ENCODE measurements at places on chromosomes 16 and 17.
A peak's percentile ranks its signal among the peaks of the same experiment; 100 is the strongest.

DNA sequence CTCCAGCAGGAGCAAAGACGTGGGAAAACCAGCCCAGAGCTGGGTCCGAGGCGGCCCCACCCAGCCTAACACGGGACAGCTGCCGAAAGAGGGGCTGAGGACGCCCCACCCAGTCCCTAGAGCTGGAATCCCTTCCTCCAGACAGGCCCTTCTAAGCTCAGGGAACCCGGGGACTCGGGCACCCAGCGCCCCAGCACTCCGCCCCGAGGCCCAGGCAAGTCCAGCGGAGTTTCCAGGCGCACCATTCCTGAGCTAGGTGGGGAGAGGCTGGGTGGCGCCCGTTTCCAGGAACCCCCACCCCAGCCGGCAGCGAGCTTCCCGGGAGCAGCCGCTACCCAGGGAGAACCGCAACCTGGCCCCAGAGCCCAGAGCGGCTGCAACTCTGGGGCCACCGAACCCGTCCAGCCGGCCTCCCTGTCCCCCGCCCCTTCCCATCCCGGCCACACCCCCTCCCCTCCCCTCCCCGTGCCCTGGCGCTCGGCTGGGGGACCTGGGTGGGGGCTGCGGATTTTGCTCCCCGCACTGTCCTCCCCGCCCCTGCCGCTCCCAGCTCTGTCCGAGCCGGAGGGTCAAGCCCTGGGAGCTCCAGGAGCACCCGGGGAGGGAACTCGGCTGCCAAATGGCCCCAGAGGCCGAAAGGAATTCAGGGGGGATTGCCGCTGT, 536 bp downstream of the TMC6 start:
- no peak for DNase-seq

DNA sequence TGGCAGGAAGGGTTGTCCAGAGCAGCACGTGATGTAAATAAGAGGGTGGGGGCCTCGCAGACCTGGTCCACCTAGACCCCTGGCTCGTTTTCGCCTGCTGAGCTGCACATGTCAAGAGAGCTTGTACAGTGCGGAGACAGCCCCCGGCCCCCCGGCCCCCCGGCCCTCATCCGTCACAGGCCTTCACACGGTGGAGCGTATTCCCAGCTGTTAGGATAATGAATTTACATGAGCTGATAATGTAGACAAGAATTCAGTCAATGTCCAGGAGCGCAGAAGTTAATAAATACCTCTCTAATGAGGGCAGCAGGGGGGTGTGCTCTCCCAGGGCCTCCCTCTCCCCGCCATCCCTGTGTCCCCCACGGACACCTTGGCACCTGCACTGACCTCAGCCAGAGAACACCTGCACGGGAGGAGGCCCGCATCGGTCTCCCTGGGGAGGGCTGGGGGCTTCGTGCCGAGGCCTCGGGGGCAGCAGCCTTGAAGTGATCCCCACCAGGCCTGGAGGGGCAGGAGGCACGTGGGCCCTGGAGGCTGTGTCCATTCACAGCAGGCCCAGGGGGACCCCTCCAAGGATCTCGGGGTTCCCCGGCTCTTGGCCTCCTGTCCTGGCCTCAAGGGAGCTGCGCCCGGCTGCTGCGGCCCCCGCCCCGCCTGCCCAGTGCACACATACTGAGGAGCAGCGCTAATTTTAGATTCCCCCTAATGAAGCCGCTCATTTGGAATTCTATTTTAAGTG, 14.6 kb downstream of the GSE1 start:
- DNase-seq, result no peak

DNA sequence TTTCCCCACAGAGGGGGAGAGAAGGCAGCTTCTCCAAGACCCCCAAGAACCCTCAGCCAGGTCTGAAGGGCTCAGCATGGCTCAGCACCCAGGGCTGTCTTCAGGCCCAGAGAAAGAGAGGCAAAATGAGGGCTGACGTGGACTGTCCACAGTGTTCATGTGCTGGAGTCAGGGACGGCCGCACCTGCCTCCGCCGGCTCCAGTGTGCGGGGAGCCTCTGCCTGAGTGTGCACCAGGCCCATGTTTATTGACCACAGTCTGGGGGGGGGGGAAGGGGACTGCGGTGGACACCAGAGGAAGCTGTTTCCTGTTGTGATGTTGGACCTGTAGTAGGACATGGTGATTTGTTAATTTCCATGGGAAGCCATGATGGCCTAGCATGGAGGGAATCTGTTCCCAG, 6.9 kb downstream of the MRM1 start:
- no peak for DNase-seq

DNA sequence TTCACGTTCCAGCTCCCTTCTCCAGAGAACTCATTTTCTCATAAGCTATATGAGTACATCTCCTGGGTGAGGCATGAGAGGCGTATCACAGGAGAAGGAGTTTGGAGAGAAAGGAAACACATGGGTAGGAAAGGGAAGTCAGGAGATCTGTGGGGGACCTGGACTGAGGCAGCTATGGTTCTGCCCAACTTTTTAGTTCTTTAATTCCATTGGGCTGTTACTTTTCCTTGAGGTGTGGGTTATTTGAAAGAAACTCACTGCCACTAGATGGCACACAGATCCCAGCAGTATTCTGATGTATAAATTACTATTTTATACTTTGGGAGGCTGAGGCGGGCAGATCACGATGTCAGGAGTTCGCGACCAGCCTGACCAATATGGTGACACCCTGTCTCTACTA, 63.6 kb downstream of the NUP93 start:
- no peak for DNase-seq

- no peak for DNase-seq
Observed at GRCh38 chr17:39973496-39973895, 7.1 kb upstream of the PSMD3 start.

- no peak for DNase-seq
Observed at GRCh38 chr17:10875984-10876555, 38.2 kb upstream of the PIRT start.

DNA sequence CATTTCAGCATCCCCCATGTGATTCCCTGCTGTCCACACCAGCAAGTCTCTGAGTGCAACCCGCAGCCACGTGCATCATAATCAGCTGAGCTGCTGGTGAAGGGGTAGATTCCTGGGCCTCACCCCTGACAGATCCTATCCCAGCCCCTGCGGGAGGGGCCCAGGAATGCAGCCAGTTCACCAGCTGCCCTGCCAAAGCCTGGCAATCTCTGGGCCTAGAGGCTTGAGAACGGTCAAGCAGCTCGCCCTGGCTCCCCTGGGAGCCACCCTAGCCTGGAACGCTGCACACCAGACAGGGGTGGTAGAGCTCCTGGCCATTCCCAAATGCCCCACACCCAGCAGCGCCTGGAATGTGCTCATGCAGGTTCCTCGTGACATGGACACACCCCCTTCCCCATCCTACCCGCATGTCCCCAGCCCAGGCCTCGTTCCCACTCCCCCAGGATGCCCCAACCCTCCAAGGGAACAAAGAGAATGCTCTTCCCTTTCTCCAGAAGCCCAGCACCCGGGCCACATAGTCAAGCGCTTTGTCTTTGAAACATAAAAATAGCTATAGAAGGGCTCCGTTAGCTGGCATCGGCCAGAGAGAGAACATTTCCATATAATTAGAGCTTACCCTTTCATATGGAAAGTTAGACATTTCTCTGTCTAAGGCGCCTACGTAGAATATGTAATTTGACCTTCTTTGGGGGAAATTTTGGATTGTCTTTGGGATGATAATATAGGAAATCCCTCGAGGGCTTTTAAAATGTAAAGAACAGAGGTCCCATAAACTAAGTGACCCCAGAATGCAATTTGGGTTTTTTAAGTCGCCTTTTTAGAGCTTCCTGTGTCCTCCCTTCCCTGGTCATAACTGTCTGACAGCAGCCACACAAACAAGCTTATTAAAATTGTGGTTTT, 3.4 kb downstream of the CEP295NL start:
- no peak for DNase-seq

- DNase-seq, result no peak
Observed at GRCh38 chr17:68750208-68750562, 149.0 kb upstream of the FAM20A start.

DNA sequence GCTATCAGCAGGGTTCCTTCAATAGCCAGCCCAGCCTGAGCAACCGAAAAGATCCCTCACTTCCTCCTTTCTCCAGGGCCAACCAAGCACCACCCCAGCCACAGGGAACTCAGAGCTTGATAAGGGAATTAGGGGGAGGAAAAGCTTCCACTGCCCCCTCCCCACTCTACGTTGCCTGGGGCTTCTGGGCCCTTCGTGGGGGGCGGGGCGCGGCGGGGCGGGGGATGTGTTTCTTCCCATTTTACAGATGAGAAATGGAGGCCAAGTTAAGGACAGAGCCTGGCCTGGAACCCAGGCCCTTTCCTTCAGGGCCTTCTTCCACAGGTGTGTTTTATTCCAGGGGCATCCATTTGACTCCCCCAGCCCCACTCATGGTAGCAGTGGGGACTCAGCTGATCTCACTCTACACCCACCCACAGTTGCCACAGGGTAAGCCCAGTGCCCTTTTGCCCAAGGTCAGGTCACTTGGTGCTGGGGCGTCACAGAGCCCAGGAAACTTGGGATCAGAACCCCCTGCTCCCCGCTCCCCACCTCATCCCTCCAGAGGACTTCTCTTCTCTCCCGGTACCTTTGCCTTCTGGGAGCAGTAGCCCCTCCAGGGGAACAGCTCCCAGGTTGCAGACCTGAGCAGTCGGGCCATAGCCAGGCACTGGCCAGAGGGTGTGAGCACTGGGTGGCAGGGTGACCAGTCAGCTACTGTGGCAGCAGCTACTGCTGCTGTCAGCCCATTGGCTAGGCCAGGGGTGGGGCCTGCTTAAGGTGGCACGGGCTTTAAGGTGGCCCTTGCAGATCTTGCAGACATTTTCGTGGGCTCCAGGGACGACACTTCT, at the start of gene LDHD:
Gene LDHD, minus strand, starts transcription at position 700 of the 830 bp plus-strand sequence. Its CDS starts 60 bp downstream, at position 640.
- no peak for DNase-seq

GRCh38 chr17:77061669-77062068, 79.1 kb upstream of the SEC14L1 start:
- DNase-seq, result no peak

GRCh38 chr16:19119564-19119963, 5.8 kb downstream of the ITPRIPL2 start:
- DNase-seq, result no peak

- DNase-seq, result no peak
Observed at GRCh38 chr17:78952706-78953105, 27.0 kb downstream of the LGALS3BP start.

DNA sequence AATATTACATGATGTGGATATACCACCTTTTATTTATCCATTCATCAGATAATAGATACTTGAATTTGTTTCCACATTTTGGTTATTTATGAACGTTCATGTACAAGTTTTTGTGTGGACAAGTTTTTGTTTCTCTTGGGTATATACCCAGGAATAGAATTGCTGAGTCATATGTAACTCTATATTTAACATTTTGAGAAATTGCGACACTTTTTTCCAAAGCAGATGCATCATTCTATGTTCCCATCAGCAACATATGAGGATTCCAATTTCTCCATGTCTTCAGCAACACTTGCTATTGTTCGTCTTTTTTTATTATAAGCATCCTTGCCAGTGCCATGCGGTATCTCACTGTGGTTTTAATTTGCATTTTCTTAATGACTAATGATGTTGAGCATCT, 93.9 kb downstream of the GSG1L start:
- no peak for DNase-seq

- DNase-seq, result no peak
Observed at GRCh38 chr16:83305092-83305491, 502.7 kb upstream of the HSBP1 start.

GRCh38 chr16:71473891-71474290, 11.8 kb upstream of the ZNF23 start:
- no peak for DNase-seq

DNA sequence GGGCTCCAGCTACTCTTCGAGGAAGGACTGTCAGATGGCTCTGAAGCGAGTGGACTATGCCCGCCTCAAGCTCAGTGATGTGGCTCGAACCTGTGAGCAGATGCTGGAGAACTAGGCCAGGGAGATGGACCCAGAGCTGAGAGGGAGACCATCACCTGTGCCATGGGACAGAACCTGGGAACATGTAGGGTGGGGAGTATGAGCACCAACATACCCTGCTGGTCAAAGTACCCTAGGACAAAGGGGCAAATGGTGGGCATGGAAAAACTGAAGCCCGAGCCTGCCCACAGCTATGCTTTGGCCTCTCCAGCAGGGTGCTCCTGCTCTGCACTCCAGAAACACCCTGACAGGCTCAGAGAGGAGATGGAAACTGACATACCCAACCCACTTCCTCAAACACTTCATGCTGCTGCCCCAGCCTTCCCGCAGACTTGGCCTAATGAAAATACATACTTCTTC, 1.9 kb downstream of the MED11 start:
- no peak for DNase-seq

- peak; percentile 79 for DNase-seq
Observed at GRCh38 chr17:36608794-36609497, 7.6 kb downstream of the MRM1 start.

- DNase-seq, result no peak
Observed at GRCh38 chr16:49876716-49877129, 20.8 kb upstream of the ZNF423 start.

- no peak for DNase-seq
Observed at GRCh38 chr17:55756689-55757088, 5.8 kb downstream of the PCTP start.

- DNase-seq, result no peak
Observed at GRCh38 chr16:68421076-68421475, 27.2 kb downstream of the SMPD3 start.

GRCh38 chr17:27524594-27524993, 68.3 kb downstream of the KSR1 start:
- no peak for DNase-seq

- no peak for DNase-seq
Observed at GRCh38 chr16:71353736-71354135, 4.8 kb upstream of the CALB2 start.

- no peak for DNase-seq
Observed at GRCh38 chr17:32356750-32357149, 6.8 kb downstream of the ZNF207 start.

DNA sequence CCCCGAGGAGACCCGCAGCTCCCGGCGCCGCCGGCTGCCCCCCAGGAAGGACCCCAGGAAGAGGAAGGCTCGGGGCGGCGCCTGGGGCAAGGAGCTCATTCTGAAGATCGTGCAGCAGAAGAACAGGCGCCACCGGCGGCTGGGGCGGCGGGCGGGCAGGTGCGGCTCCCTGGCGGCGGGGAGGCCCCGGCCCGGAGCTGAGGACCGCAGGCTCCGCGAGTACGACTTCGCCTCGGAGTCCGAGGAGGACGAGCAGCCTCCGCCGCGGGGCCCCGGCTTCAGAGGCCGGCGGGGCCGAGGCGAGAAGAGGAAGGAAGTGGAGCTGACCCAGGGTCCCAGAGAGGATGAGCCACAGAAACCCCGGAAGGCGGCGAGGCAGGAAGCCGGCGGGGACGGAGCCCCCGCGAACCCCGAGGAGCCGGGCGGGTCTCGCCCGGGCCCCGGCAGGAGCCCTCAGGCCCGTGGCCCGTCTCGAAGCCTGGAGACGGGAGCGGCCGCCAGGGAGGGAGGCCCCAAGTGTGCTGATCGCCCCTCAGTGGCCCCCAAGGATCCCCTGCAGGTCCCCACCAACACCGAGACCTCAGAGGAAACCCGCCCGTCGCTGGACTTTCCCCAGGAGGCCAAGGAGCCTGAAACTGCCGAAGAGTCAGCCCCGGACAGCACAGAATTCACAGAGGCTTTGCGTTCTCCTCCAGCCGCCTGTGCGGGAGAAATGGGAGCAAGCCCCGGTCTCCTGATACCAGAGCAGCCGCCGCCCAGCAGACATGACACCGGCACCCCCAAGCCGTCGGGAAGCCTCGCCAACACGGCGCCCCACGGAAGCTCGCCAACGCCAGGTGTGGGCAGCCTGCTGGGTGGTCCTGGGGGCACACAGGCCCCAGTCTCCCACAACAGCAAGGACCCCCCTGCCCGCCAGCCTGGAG, 22.3 kb upstream of the ZFPM1 start:
- DNase-seq, result no peak

GRCh38 chr16:13968835-13969234, 48.9 kb downstream of the ERCC4 start:
- no peak for DNase-seq

- DNase-seq, result no peak
Observed at GRCh38 chr16:55542459-55543082, 23.9 kb upstream of the CAPNS2 start.
